ENCODE measurements at places on chromosomes 1 and 21.
A peak's percentile ranks its signal among the peaks of the same experiment; 100 is the strongest.

DNA sequence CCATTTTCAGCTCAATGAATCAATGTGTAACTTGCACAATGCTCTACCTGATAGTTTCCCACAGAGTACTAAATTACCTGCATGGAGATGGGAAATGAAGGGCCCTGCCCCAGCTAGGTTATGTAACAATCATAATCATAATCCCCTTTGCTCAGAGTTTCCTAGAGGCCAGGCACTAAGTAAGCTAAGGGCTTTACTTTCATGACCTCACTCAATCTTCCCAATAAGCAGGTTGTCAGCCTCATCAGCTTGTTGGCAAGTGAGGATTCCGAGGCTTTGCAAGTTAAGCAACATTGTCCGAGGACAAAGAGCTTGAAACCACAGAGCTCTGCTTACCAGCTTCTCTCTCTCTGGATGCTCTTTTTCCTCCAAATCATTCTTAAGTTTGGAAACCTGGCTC, 64.1 kb upstream of the NTPCR start:
- DNase-seq = no peak

DNA sequence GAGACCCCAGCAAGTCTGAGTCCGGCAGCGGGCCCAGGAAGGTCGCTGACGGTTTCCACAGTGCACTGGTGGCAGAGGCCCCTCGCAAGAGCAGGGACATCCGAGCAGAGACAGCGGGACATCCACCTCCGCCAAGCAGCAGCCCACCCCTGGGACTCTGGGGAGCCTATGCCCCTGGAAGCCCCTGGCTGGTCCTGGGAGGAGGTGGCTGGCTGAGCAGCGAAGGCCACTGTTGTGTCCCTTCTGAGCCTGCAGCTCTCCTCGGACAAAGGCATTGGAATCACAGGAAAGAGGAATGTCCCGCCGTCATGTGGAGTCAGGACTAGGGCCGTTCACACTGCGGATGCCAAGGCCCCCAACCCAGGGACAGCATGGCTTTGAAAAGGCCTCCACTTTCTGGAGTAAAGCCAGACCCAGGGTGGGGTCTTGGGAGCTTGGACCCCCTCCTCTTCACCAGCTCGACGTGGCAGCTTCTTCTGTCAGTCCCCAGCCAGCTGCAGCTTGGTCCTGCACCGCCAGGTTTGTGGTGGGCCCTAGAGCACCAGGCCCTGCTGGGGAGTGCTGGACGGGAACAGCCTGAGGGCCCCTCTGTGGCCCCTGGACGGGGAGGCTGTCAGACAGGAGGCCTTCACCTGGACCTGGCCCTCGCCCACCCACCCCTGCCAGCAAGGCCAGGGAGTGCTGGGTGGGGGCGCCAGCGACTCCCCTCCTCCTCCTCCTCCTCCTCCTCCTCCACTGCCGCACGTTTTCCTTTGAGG, 1.4 kb downstream of the MEGF6 start:
- DNase-seq = no peak

DNA sequence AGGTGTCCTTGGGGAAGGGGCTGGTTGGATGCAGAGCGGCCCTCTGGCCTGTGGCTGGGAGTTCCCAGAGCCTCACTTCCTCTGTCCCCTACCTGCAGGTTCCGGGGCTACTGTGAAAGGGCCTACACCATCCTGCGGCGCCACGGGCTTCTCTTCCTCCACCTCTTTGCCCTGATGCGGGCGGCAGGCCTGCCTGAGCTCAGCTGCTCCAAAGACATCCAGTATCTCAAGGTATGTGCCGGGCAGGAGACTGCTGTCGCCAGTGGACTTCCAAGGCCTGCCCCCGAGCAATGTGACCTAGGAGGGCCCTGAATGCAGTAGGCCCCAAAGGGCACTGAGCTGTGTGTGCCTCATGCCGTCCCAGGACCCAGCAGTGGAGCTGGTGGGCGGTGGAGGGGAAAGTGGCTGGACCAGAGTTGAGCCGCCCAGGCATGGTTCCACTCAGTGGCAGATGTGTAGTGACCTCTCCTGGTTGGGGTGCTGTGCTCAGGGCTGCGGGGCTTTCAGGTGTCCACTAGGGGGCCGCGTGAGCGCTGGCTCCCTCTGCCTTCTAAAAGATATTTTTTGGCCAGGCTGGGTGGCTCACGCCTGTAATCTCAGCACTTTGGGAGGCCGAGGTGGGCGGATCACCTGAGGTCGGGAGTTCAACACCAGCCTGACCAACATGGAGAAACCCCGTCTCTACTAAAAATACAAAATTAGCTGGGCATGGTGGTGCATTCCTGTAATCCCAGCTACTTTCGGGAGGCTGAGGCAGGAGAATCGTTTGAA, 73.4 kb downstream of the PIK3CD start:
- no peak for DNase-seq

DNA sequence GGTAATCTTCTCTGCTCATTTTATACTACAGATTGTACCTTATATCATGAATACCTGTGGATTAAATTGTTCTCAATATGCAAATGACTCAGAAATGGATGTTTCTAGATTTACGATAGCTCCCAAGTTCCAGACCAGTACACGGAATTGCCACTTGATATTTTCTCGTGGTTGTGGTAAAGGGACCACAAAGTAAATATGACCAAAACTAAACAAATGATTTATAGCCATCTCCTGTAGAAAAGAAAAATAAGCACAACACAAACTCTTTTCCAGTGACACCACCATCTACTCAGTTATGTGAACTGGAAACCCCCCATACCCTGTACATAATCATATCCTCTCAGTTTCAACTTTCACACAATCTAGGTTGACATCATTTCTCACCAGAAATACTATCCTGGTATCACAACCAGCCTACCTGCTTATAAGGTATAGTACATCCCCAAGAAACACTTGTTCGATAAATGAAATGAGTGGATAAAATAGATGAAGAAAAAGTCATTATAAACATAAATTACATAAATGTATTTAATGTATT, 172.3 kb downstream of the ADGRL4 start:
- no peak for DNase-seq

DNA sequence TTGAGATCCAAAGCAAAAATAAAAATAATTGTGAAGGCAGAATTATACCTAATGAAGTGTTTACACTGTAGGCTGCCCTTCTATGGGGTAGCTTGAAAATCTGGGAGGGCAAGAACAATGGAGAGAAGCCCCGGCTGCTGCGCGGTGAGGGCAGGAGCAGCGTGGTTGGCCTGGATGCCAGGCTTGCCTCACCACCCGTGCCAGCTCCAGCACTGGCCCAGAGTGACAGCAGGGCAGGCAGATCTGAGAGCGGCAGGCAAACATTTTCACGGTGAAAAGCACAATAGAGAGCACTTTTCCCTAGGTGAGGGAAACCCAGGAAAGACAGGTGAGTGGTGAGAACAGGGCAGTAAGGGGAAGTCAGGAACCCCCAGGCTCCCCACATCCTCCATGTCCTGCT, 1.4 kb downstream of the PROK1 start:
- DNase-seq = no peak

DNA sequence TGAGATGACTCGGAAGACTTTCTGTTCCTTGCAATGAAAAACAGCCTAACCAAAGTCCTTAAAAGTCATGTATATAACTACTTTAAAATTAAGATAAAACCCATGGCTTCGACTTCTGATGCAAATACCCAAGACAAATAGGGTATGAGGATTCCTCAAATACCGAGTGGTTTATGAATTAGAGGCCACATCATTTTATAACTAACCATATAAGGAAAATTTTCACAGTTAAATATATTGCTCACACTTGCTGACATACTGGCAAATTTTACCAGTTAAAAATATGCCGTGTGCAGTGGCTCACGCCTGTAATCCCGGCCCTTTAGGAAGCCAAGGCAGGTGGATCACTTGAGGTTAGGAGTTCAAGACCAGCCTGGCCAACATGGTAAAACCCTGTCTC, 5.4 kb downstream of the RERE start:
- DNase-seq = no peak

GRCh38 chr1:147837964-147838292, 64.7 kb upstream of the GJA8 start:
- no peak for DNase-seq

GRCh38 chr1:11907275-11908094, 18.7 kb downstream of the KIAA2013 start:
- DNase-seq = peak; percentile 75

DNA sequence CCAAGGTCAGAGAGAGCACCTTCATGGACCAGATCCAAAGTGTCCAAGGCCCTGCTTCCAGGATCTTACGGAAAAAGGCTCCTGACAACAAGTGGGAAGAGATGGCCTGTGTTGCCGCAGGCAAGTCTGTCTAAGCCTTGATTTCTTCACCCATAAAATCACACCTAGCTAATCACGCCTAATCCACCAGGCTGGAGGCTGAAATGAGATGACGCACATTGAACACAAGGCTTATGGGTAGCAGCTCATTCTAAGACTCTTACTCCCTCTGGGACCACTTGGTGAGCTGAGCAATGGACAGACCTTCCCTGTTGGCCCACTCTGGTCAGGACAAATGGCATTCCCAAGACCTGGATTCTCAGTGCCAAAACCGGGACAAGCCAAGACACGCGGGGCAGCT, 38.2 kb downstream of the GRIK3 start:
- no peak for DNase-seq

DNA sequence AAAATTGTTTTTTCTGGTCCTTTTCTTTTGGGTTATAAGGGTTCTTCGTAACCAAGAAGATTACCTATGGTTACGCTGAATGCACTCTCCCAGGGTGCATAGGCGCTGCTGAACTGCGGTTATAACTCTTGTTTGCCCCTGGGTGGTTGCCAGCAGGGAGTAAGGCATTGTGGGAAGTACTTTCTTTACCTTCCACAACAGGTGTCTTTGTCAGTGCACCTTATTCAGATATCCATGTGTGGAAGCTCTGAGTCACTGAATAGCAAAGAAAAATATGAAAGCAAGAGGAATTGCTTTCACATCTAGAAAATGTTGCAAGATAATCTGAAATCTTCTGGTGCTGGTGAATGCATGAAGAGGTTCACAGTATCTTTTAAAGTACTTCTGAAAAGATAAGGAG, 124.4 kb upstream of the CACYBP start:
- DNase-seq = no peak

DNA sequence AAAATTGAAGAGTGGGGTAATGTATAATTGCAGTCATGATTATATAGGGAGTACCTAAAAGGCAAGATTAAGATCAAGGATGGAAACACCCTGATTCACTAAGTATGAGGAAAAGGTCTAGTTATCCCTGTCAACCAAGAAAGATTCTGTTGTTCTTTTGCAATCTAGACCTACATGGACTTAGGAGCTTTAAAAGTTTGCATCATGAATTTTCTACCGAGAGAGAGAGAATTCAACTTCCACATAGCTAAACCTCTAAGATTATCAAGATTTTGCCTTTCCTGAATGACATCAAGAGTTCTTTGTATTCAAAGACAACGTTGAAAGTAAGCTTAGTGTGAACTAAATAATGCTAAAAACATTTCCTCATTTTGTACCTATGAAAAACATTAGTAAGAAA, 78.8 kb upstream of the RBM34 start:
- no peak for DNase-seq

DNA sequence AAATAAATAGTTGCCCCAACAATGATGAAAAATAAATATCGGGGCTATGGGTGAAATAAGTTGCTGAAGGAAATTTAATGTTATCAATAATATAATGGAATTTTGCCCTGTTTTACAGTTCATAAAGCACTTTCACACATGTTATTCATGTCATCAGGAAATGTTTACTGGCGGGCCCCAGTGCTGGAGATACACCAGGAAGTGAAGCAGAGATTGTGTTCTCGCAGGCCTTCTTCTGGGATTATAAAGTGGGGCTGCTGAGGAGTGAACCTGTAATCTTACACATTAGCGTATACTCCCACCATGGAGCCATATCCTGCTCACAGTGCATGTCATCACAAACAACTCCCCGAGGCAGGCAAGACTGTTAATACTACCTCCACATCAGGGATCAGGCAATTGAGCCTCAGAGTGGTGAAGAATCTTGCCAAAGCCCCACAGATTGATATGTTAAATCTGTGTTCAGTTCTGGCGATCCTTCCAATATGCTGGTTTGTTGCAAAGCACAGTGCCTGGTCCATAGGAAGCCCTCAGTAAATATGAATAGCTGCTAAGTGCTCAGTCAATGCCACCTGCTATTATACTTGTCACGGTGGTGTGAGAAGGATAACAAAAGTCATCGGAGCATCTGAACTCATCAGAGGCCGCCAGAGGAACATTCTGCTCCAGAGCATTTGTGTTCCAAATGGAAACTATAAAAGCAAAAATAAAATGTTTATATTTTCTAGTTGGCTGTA, 104.4 kb upstream of the UBE2U start:
- no peak for DNase-seq

DNA sequence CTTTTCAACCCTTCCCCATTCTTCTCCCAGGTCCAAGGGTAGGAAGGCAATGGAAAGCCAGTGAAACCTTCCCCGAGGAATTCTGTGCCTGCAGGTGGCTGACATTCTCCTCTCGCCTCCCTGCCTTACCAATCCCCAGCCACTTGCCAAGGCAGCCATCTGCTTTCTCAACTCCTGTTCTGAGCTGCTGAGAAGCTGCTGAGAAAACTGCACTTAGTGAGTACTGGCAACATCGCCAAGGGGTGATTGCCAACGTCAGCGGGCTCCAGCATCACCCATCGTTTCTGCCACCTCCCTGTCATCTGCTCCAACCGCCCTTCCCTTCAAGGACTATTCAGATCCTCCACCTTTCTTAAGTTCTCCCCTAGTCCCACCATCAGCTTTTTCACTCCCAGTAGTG, 106.0 kb downstream of the PTPRU start:
- DNase-seq = no peak

GRCh38 chr1:8077120-8077573, 51.0 kb upstream of the ERRFI1 start:
- peak; percentile 55 for DNase-seq

DNA sequence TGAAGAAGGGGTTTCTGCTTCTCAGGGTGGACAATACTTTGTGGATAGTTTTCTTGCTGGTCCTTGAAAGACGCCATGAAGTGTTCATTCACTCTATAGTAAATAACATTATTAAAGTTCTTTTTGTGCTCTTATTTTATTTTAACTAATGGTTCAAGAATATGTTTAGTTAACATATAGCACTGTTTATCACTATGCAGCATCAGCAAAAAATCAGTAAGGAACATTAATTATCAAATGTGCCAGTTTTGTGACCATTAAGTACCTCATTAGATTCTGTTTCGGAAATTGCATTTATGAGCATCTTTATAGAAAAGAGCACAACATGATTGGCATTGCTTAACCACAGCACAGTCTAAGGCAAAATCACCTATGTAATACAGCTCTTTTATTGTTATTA, 385.6 kb downstream of the LMO4 start:
- DNase-seq = no peak

DNA sequence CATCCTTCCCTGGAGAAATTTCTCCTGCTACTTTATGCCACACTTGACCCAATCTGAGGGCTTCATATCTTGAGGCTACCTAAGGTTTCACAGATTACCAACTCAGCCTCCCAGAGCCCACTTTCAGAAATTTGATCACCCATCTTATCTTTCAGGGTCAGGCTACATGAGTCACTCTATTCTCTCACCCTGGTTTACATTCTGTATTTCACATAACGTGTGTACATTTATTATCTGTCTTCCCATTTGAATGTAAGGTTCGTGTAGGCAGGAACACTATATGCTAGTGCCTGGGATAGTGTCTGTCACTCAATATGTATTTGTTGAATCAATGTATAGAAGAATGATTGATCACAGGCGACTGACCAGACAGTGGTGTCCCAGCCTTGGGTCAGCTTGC, 124.8 kb downstream of the UBE2U start:
- DNase-seq = no peak

Measured in thoracic aorta (tissue), 2 donors.